T47D (cell line): ENCODE measurements at places on chromosomes 6 and 20.

- DNase-seq = no peak
Measured at GRCh38 chr6:151549790-151550189, 56.0 kb downstream of the CCDC170 start.

DNA sequence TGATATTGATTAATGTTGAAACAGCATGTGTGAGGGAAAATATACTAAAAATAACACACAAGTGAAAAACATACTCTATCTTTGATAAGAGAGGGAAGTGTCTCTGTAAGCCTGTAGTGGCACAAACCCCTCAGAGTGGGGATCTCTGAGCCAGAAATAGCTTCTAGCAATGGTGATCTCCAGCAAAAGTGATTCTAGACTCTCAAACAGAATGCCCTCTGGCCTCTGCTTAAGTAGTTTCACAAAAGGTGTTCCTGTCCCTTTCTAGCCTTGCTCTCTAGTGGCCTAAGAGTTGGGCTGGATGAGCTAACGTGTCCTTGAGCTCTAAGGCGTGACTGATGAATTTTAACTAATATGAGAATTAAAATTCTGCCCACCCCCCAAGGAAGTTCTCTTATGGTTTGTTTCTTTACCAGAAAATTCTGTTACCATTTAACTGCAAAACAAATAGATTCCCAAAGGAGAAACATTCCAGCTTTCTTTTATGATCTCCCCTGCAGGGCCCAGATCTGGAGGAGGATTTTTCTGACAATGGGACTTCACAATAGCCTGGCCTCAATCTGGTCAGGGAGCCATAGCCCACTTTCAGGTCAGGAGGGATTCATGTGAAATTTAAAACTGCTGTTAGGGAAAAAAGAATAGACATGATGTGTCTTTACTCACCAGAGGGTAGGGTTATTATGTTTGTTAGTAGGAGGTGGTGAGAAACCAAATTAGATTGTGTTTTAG is 182.5 kb upstream of the LAMP5 start:
- no peak for DNase-seq

- DNase-seq = no peak
Measured at GRCh38 chr6:33705955-33706725, 5.4 kb downstream of the UQCC2 start.

DNA sequence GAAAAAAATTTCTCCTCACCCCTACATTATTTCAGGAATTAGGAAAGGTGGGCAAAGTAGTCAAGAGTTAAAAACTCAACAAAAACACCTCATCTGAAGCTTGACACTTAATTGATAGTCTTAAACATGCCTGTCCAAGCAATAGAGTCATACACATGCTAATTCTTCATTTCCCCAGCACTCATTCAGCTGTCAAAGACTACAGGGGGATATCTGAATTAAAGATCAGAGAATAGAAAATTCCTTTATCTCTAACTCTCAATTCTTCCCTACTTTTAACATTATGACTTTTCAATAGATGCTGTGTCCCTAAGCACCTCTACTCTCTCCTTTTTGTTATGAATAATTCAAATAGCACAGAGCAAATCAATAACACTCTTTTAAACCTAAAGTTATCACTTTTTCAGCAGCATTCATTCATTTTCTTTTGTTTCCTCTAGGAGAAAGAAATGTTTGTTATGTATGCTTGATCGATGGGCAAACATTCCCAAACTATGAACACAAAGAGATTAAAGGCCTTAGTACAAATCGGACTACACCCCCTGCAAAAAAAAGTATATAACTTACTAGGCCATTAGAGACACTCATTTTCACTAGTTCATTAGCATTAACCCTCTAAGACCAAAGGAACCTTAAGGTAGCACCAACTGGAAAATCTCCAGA is 94.9 kb upstream of the SPTLC3 start:
- no peak for DNase-seq

DNA sequence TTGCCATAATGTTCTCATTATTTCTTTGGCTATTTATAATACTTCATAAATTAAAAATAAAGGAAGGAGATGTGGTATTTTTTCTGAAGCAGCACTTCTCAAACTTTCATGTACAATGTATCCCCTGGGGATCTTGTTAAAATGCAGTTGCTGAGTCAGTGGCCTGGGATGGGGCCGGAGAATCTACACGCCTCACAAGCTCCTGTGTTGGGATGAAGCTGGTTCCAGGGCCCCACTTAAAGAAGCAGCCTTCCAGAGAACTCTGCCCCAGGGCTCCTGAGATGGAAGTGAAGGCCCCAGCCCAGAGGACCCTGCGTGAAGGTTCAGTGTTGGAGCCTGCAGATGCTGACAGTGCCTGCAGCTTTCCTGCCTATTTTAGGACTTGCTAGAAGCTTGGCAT is 40.1 kb upstream of the SLC23A2 start:
- no peak for DNase-seq

GRCh38 chr20:36074983-36075382 is 79.6 kb upstream of the EPB41L1 start:
- DNase-seq = no peak

DNA sequence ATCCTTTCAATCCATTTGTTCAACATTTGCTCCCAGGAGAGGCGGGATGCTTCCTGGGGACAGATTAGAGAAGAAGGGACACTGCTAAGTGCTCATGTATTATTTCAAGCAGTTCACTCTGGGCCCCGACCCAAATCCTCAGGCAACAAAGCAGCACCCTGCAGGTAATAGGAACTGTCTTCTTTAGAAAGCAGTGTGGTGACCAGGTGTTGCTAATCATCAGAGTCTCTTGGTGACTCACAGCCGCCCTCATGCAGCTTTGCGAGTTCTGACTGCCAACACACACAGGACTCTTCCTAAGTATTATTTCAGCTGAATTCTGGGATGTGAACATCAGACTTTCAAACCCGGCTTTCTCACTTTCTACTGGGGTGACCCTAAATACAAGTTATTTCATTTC is 356.4 kb downstream of the PRKN start:
- DNase-seq = no peak

DNA sequence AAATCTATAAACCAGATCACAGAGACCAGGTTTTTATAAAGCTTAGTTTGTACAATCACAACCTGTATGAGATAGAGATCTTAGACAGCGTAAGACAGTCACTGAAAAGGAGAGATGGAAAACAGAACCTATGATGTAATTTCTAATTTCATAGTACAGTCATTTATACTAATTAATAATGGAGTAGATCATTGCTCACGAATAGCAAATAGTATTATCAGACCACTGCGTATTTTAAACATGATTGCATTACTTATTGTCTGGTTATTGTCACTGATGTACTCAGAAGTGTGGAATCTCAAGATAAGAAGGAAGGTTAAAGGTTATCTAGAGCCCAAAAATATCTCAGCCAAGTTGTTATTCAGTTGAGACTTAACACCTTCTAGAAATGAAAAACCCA is 115.6 kb downstream of the KHDC1L start:
- no peak for DNase-seq

DNA sequence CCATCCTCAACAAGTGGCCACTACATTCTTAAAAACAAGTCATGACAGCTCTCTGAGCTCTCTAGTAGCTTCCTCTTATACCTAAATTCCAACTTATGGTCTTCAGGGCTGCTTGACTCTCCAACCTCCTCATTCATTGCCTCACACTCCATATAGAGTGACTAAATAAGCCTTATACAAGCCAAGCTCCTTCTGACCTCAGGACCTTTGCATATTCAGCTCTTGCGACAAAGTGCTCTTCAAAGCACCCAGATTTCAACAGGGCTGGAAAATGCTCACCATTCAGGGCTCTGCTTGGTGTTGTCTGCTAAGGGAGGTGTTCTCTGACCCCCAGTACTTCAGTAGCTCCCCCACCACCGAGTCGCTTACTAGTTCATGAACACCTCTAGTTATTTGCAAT is 3.7 kb downstream of the TREML2 start:
- DNase-seq = no peak

DNA sequence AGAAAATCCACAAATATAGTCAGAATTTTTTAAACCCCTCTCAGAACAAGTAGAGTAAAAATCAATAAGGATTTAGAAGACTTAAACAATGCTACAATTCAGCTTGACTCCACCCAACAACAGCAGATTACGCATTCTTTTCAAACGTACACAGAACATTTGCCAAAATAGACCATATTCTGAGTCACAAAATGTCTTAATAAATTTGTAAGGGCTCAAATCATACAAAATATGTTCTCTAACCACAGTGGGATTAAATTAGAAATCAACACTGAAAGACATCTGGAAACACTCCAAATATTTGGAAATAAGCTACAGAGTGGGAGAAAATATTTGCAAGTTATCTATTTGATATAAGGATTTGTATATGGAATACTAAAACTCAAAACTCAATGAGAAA is 164.2 kb upstream of the AKAP12 start:
- DNase-seq = no peak

- no peak for DNase-seq
Measured at GRCh38 chr6:166639921-166640320, 12.9 kb upstream of the RPS6KA2 start.

GRCh38 chr6:17817763-17818162 is 111.0 kb upstream of the NUP153 start:
- no peak for DNase-seq

DNA sequence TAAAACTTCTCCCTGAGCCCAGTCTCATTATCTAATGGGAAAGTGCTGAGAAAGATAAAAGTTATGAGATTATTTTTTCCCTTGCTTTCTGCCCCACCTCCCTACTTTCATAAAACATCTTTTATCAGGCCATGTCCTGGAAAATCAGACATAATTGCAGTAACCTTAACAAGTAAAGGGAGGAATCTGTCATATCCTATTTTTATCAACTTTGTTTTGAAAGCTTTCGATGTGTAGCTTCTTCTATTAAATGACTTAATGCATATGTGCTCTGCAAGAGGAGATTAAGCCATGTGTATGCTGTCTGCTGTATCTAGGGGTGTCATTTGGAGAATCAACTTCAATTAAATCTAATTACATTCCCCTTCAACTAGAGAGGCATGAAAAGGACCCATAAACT is 408.9 kb downstream of the CBLN4 start:
- no peak for DNase-seq

DNA sequence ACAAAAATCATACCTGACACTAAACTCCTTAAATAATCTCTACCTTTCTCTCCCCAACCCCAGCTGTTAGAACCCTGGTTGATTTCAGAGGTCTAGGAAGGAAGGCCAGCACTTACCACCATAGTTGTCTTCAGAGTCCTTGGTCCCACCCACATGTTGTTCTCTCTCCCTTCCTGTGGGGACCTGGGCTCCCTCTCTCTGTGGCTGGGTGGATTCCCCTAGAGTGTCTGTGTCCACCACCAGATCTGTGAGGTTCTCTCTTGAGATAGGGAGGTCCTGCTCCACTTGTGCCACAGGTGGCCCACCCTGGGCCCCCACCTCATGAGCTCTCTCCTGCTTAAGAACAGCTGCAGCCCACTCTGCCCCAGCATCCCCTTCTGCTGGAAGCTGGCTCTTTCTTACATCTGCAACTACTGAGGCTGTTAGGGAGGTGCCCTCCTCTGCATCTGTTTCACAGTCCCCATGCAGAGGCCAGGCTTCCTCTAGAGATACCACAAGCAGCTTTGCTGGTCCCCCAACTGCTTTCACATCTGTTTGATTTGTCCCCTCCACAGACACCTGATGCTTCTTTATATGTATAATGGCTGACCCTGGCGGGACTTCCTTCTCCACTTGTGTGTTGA is 5.2 kb downstream of the MDC1 start:
- DNase-seq = no peak

DNA sequence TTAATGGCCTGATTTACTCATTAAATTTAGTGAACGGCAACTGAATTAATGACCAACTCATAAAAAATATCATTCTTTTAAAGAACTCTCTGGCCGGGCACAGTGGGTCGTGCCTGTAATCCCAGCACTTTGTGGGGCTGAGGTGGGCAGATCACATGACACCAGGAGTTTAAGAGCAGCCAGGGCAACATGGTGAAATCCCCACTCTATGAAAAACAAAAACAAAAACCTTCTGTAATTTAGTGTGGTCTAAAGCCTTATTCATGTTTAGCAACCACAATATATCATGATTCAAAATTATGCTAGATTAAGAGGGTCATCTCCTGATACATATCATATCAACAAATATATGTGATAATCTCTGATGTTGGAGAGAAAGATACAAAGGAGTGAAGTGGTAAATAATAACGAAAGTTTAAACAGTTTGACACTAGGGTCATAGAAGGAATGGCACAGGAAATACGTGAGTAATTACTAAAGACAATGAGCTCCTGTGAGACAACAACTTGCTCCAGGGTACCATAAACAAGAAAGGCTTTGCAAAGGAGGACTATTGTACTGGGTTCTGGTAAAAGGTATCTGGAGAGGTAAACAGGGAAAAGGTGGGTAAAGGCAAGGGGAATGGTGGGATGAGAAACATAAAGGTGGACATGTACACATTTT is 5.7 kb downstream of the ELOVL4 start:
- DNase-seq = no peak

DNA sequence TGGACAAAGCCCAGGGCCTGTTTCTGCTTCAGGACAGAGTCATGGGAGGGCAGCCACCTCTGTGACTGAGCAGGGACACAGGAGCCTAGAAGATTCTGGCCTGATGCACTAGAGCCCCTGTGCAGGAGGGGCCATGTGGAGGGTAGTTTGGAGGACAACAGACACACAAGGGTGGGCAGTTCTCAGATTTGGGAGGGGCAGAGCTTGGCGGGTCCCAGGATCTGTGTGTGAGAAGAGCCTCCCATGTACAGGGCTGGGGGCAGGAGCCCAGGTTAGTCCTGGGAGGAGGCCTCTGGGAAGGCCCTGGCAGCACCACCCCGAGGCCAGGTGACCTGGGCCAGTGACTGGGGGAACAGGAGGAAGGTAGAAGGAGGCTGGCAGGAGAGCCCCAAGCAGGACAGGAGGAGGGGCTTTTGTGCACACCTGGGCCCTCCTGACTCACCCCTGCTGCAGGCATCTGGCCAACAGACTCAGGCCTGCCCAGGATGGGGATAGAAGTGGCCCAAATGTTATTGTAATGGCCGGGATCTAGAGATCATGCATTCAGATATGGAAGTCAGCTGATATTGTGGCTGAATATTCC is 1.4 kb upstream of the ULBP3 start:
- no peak for DNase-seq

- no peak for DNase-seq
Measured at GRCh38 chr20:49513517-49513916, 31.0 kb upstream of the KCNB1 start.

DNA sequence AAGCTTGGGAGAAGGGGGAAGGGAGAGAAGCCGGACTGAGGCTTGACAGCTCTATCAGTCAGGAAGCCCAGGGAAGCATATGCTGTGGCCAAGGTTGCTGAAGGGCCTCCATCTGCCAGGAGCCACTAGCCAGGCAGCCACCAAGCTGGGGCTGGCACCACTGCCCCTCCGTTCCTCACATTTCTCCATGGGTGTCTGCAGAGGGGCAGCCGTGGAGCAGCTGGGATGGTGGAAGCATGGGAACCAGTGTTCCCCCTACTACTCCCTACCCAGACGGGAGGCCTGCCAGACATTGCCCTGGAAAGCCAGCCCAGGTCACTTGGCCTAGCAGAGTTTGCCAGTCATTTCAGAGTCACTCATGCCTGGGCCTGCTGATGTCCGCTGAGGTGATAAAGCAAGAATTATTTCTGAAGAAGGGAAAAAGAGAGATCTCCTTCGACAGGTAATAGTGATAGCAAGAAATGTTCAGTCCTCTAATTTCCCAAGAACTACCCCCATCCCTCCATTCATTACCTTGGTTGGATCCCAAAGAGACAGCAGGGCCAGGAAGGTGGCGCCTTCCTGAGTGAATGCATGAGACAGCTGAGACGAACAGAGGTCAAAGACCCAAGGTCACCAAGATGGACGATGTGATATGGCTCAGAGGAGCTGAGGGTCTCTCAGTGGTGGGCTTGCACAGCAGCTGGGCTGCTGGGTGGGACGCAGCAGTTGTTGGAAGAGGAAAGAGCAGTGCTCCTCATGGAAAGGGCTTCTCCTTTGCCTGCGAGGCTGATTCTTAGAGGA is 21.9 kb downstream of the SNPH start:
- no peak for DNase-seq

GRCh38 chr6:136378888-136379287 is 89.2 kb upstream of the BCLAF1 start:
- DNase-seq = no peak
